Neural progenitor cell (in vitro differentiated cells): ENCODE measurements at places on chromosomes 7 and 10. TPM values are rescaled to one million over a fixed set of nuclear protein-coding genes. Genes with fewer than 3 reads are reported as not detected.

GRCh38 chr7:50838675-50839377, 56.1 kb upstream of the GRB10 start:
- no peaks in the 10 kb centered on the region for H3K36me3 ChIP-seq
- no peaks in the 10 kb centered on the region for H3K4me1 ChIP-seq
- H3K27ac ChIP-seq = no peak overlapping the region
- no peaks in the 10 kb centered on the region for H3K27me3 ChIP-seq
- DNase-seq = no peak

DNA sequence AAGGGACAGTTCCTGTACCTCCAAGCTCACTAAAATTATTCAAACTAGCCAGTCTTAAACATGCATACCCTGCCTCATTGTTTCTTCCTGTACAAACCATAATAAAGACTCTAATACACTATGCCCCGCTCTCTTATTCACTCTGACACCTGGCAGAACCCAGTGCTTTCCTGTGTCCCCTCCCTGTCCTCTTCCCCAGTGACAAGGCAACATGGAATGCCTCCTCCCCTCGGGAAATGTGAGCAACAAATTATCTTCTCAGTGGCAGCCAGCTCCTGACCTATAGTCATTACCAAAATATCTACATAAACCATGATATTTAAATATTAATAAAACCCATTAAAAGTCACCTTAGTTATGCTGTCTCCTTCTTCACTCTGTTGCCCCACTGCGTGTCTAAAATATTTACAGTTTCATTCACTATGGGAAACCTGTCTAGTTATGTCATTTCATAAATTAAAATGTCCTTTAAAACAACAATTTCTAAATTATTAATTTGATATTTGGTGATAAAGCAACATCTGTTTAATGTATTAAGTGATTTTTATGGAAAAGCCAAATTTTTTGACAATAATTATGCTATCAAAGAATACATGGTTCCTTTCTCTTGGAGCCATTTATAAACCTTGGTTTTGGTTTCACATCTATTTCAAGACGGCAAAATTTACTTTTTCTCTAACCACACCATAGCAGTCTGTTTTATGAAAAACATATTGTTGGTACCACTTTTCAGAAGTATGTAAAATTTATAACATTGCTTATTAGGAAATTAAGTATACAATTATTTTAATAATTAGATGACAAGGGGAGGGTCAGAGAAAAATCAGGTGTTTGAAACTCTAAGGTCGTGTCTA, 1355.2 kb downstream of the XPNPEP1 start:
- no peaks in the 10 kb centered on the region for H3K4me1 ChIP-seq
- no peak for DNase-seq
- H3K36me3 ChIP-seq = no peaks in the 10 kb centered on the region
- no peak overlapping the region for H3K4me3 ChIP-seq
- no peaks in the 10 kb centered on the region for H3K27me3 ChIP-seq

GRCh38 chr7:17370901-17371585, 72.6 kb downstream of the AHR start:
- no peak overlapping the region for H3K4me3 ChIP-seq
- no peaks in the 10 kb centered on the region for H3K36me3 ChIP-seq
- DNase-seq = no peak
- no peaks in the 10 kb centered on the region for H3K27me3 ChIP-seq
- no peak overlapping the region for H3K27ac ChIP-seq

GRCh38 chr10:132162590-132163277, 24.0 kb upstream of the DPYSL4 start:
- no peak overlapping the region for H3K27ac ChIP-seq
- no peaks in the 10 kb centered on the region for H3K36me3 ChIP-seq
- peaks cover 4% of the 10 kb centered on the region for H3K4me1 ChIP-seq
- no peak for DNase-seq

- no peaks in the 10 kb centered on the region for H3K4me1 ChIP-seq
- no peaks in the 10 kb centered on the region for H3K27me3 ChIP-seq
- H3K27ac ChIP-seq = no peak overlapping the region
- no peak for DNase-seq
Observed at GRCh38 chr7:43803865-43804264, 45.4 kb downstream of the BLVRA start.

GRCh38 chr7:83677180-83677866, 28.4 kb upstream of the SEMA3E start:
- peaks cover 15% of the 10 kb centered on the region for H3K4me1 ChIP-seq
- DNase-seq = no peak
- H3K27ac ChIP-seq = no peak overlapping the region
- no peak overlapping the region for H3K4me3 ChIP-seq
- no peaks in the 10 kb centered on the region for H3K36me3 ChIP-seq
- H3K27me3 ChIP-seq = no peaks in the 10 kb centered on the region

GRCh38 chr10:123517426-123517825, 148.7 kb upstream of the GPR26 start:
- no peak for DNase-seq
- no peaks in the 10 kb centered on the region for H3K36me3 ChIP-seq
- no peak overlapping the region for H3K4me3 ChIP-seq
- peaks cover 20% of the 10 kb centered on the region for H3K4me1 ChIP-seq
- H3K27me3 ChIP-seq = no peaks in the 10 kb centered on the region

DNA sequence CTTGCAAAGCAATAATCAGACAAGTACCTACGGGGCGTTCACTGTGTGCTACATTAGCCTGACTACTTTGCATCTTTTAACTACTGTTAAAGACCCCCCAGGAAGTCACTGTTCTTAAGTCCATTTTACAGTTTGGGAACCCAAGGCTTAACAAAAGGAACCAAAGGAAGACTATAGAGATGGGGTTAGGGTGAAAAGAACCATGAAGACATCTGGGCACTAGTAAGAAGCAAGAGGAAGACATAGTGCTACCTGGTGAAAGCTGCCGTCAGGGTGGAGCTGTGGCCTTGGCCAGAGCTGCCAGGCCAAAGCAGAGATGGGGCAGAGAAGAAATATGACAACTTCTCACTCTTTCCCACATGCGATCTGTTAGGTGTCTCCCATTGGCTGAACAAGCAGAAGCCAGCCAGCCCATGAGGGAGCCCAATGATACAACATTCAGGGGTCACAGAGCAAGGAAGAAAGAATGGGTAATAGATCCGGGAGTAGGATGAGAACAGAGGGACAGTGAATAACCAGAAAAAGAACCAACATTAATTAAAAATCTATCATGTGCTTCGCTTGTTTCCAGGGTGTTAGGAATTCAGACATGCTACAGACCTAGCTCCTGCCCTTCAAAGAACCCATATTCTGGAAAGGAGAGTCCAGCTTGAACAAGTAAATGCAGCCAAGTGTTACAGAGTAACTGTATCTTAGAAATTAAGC, 85.4 kb downstream of the ARID5B start:
- H3K4me3 ChIP-seq = no peak overlapping the region
- no peak for DNase-seq
- no peaks in the 10 kb centered on the region for H3K36me3 ChIP-seq
- H3K4me1 ChIP-seq = peaks cover 9% of the 10 kb centered on the region
- no peaks in the 10 kb centered on the region for H3K27me3 ChIP-seq

- H3K27ac ChIP-seq = no peak overlapping the region
- H3K4me1 ChIP-seq = no peaks in the 10 kb centered on the region
- H3K36me3 ChIP-seq = no peaks in the 10 kb centered on the region
- H3K27me3 ChIP-seq = no peaks in the 10 kb centered on the region
Observed at GRCh38 chr10:11454958-11455566, 156.4 kb downstream of the USP6NL start.

GRCh38 chr7:128812514-128813168, 17.6 kb upstream of the FLNC start:
- DNase-seq = peak; percentile 36
- H3K4me3 ChIP-seq = no peak overlapping the region
- peaks cover 27% of the 10 kb centered on the region for H3K4me1 ChIP-seq
- no peaks in the 10 kb centered on the region for H3K36me3 ChIP-seq

DNA sequence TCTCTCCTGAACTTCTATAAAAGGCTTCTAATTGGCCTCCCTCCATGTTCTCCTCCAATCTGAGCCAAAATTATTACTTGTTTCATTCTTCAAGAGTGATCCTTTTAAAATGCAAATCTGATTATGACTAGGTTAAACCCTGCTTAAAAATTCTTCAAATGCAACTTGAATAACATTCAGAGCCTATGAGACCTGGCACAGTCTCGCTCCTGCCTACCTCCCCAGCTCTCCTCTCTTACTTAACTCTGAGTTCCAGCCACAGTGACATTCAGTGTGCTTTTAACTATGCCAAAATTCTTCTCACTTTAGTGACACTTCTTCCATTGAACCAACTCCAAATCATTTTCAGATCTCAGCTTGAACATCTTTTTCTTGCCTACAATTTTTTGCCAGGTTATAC, 68.8 kb downstream of the TMEM168 start:
- no peaks in the 10 kb centered on the region for H3K27me3 ChIP-seq
- no peak for DNase-seq
- no peaks in the 10 kb centered on the region for H3K36me3 ChIP-seq
- H3K4me3 ChIP-seq = no peak overlapping the region

DNA sequence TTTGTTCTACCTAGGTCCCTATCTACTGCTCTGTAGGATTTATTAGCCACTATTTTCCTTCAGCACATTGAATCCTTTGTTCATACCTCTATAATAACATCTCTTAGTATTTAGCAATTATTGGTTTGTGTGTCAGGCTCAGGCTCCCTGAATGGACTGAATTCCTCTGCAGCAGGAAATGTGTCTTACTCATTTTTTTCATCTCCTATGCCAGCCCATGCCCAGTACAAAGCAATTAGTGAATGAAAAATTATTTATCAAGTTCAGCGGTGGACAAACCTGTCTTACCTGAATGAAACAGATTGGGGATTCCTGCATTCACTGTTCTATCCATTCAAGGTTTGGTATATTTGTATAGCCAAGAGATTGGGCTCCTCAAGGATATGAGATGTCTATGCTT, 53.7 kb downstream of the C1GALT1 start:
- DNase-seq = no peak
- no peak overlapping the region for H3K4me3 ChIP-seq
- H3K27ac ChIP-seq = no peak overlapping the region
- peaks cover 19% of the 10 kb centered on the region for H3K4me1 ChIP-seq
- H3K36me3 ChIP-seq = peaks cover 6% of the 10 kb centered on the region

GRCh38 chr10:103690281-103690680, 165.1 kb downstream of the SH3PXD2A start:
- no peak for DNase-seq
- H3K4me1 ChIP-seq = peaks cover 18% of the 10 kb centered on the region
- H3K4me3 ChIP-seq = no peak overlapping the region
- peaks cover 54% of the 10 kb centered on the region for H3K27me3 ChIP-seq

GRCh38 chr7:141362580-141363435, 188.4 kb upstream of the AGK start:
- peaks cover 34% of the 10 kb centered on the region for H3K4me1 ChIP-seq
- no peak overlapping the region for H3K27ac ChIP-seq
- H3K27me3 ChIP-seq = no peaks in the 10 kb centered on the region
- no peak for DNase-seq
- H3K36me3 ChIP-seq = no peaks in the 10 kb centered on the region

DNA sequence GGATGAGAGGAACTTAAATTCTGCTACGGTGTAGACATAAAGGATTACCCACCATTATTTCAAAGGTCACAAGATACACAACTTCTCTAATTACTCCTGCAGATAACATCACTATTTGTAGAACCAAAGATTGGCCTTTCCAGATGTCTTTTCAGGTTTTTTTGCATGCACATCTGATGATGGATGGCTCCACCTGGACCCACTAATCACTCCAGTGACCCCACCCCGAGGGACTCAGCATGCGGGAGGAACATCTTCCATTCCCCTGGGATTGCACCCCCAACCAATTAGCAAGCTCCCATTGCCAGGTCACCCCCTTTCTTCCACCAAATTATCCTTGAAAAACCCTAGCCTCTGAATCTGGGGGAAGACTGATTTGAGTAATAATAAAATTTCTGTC, 608.9 kb downstream of the CNTNAP2 start:
- no peak for DNase-seq
- H3K27ac ChIP-seq = no peak overlapping the region
- H3K4me1 ChIP-seq = peaks cover 7% of the 10 kb centered on the region

DNA sequence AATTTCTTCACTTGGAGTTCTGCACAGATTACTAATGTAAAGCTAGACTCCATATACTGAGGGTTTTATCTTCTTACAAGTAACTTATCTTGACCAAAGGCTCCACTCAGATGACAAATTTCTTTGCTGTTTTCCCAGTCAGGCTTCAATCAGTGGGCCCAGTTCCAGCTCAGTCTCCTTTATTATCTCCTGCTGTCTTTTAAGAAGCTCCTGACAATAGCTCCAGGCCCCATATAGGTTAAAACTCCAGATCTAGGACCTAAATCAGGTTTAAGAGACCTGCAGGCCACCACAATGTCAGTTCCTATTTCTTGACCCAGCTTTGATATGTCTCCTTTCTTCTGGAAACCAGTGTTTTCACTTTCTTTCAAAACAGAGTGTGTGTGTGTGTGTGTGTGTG, 165.2 kb downstream of the RELN start:
- DNase-seq = peak; percentile 2
- H3K4me3 ChIP-seq = no peak overlapping the region
- H3K27ac ChIP-seq = no peak overlapping the region
- H3K4me1 ChIP-seq = no peaks in the 10 kb centered on the region
- H3K27me3 ChIP-seq = no peaks in the 10 kb centered on the region
- no peaks in the 10 kb centered on the region for H3K36me3 ChIP-seq

GRCh38 chr10:23194966-23195845, 3.1 kb downstream of the PTF1A start:
- H3K36me3 ChIP-seq = no peaks in the 10 kb centered on the region
- H3K27me3 ChIP-seq = peaks cover 100% of the 10 kb centered on the region
- DNase-seq = peak; percentile 68
- no peak overlapping the region for H3K27ac ChIP-seq

- no peaks in the 10 kb centered on the region for H3K4me1 ChIP-seq
- no peaks in the 10 kb centered on the region for H3K27me3 ChIP-seq
- no peak overlapping the region for H3K27ac ChIP-seq
- DNase-seq = no peak
- no peak overlapping the region for H3K4me3 ChIP-seq
Observed at GRCh38 chr7:919924-920341, 34.5 kb downstream of the ADAP1 start.

- no peak overlapping the region for H3K4me3 ChIP-seq
- no peaks in the 10 kb centered on the region for H3K36me3 ChIP-seq
- H3K27me3 ChIP-seq = no peaks in the 10 kb centered on the region
- DNase-seq = no peak
Observed at GRCh38 chr7:131536361-131536849, 20.0 kb downstream of the PODXL start.

Gene HOXA5
- not detected in 2 replicates for total RNA-seq

Gene EPHA1
- 4.1 and 6.0 TPM in 2 replicates for total RNA-seq

Gene HMX3
- total RNA-seq = 0.12 TPM in 1 of 2 replicates, not detected in the other

Gene ZNF786
- 6.3 and 11.5 TPM in 2 replicates for total RNA-seq

Gene TMEM184A
- total RNA-seq = 0.17 and 0.22 TPM in 2 replicates

Gene WDFY4
- not detected in 2 replicates for total RNA-seq

Gene TLX1
- not detected in 2 replicates for total RNA-seq

Gene ADRB1
- 0.09 TPM in 1 of 2 replicates, not detected in the other for total RNA-seq
